ENCODE measurements at places on chromosomes 1 and 21.
A peak's percentile ranks its signal among the peaks of the same experiment; 100 is the strongest.

DNA sequence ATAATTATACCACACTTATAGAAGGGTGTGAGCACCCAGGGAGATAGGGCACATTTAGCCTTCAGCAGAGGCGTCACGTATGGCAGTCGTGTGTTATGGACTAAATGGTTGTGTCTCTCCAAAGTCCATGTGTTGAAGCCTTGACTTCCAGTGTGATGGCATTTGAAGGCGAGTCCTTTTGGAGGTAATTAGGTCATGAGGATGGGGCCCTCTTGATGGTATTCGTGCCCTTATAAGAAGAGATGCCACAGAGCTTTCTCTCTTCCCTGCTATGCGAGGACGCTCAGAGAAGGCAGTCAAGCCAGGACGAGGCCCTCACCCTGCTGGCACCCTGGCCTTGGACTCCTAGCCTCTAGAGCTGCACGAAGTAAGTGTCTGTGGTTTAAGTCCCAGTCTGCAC, 375.0 kb upstream of the C1orf174 start:
- no peak for DNase-seq

- DNase-seq = no peak
Observed at GRCh38 chr1:3313576-3313950, 140.9 kb upstream of the ARHGEF16 start.

- DNase-seq = no peak
Observed at GRCh38 chr1:117512728-117513321, 93.0 kb upstream of the TENT5C start.

DNA sequence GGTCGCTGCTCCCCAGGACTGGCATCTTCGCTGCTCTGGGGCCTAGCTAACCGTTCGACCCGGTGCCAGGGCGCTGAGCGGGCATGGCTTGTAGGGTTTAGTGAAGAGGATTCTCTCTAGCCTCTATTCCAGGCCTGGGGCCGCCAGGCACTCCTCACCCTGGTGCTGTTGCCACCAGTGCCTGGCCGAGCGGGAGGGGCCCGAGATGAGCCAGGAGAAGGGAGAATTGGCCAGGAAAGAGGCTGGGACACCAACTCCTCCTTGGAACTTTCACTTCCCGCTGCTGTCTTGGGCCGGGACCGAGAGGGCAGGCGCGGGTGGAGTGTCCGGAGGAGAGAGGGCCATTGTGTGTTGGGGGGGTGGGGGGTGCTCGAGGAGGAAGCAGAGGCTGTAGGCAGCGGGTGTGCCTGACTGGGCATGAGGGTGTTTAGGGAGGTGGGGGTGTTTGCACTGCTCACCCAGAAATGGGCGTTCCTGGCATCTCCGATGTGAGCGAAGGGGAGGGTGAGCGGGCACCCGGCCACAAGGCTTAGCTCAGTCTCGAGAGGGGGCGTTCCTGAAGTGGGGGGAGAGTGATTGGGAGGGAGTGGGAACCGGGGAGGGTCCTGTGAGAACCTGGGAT, 772 bp downstream of the ADAM15 start:
- DNase-seq = peak; percentile 17

DNA sequence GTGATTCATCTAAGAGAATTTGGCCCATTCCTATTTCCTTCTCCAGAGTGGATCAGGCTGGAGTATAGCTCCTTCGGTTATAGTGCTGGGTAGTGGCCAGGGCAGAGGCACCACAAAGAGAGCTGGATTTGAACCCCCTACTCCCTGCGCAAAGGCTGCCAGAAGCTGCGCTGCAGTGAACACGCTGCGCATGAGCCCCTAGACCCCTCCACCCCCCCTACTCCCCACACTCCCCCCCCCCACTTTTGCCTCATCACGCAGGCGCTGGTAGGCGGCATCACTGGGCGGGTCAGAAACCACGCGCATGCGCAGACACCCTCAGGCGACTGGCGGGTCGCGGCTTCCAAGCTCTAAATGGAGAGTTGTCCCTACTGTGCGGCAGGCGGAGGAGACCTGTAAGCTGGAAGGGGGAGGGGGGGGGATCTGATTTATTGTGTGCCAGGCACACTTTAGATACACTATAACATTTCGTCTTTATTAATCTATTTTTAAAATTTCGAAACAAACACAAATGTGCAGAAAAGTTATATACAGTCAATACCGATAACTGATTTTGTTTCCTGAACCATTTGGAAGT, 38.7 kb upstream of the HMGN1 start:
- DNase-seq = peak; percentile 55

- DNase-seq = no peak
Observed at GRCh38 chr1:32393832-32394140, 455 bp downstream of the BSDC1 start.

DNA sequence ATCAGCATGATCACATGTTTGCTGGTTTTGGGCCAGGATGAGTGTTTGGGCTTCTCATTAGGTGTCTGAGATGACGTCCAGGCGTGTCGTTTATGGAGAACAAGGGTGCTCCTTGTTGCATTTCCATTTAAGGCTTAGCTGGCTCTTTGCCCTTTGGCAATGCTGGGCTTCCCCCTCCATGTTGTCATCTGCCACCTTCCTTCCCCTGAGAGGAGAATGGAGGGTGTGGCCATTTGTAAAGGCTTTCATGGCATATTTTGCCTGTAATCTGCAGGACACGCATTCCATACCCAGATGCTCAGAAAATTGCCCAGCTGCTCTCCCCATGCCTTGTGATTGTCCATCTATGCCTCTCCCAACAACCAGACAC, 27.7 kb downstream of the PKP1 start:
- no peak for DNase-seq

GRCh38 chr1:29688471-29689365, 452.4 kb downstream of the PTPRU start:
- no peak for DNase-seq

DNA sequence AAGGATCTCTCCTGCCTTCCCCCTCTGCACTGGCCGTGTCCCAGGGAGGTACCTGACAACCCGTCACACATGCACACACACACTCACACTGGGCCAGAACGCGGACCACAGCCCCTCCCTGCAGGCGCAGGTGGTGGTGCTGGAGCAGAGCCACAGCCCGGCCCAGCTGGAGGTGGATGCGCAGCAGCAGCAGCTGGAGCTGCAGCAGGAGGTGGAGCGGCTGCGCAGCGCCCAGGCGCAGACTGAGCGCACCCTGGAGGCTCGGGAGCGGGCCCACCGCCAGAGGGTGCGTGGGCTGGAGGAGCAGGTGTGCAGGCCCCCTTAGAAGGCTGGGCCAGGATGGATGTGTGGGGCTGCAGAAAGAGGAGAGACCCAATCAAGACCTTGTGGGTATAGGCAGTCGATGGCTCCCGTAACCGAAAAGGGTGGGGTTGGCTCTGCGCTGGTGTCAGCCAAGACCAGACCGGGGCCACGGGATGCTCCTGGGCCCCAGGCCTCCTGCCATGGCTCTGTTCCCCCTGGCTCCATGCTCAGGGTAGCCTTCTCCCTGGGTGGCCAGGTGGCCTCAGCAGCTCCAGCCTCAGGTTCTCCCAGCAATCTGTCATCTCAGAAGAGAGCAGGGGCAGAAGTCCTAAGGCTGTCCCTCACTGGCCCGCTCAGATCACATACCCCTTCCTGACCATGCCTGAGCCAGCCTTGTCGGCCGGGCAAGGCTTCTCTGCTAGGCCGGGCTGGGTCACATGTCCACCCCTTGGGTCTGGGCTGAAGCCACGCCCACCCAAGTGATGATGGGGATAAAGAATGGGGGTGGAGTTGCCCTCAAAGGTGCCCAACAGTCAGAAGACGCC, 8.9 kb downstream of the MFAP2 start:
- no peak for DNase-seq

- DNase-seq = no peak
Observed at GRCh38 chr1:84145068-84145467, 997 bp downstream of the PRKACB start.

DNA sequence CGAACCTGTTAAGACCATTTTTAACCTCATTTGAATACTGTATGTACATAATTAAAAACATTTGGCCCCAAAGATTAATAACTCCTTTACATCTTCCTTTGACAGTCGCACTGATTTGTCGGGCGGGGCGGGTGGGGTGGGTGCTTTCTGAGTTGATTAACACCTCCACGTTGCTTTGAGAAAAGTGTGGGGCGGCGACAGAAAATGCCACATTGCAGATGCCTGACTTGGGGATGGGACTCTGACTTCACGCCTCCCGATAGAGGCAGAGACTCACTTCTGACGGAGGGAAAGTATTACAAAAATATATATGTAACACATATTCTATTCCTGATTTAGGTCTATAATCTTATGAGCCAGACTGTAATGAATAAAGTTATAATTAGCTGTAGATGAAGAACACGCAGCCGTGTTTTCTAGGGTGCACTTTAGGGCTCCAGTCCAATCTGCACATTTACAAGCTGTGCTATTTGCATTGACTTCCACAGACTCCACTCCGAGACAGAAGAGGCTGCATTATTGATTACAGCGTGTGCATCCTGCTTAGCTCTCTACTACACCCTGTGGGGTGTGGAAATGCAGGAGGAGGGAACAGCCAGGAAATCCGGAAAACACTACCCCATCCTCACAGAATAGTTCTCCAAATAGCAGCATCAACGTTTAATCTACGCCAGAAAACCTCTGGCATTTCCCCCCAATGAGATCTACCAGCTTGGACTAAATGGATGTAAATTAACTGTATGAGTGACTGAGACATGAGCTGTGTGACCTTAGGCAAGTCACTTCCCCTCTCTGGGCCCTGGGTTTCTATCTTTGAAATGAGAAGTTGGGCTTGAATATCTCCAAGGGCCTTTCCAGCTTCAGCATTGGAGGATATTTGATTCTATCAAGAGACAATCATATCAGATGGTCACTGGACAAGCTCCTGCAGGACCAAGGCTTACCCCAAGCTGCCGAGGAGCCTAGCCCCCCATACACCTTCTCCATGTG, 308.0 kb downstream of the RRAGC start:
- no peak for DNase-seq

DNA sequence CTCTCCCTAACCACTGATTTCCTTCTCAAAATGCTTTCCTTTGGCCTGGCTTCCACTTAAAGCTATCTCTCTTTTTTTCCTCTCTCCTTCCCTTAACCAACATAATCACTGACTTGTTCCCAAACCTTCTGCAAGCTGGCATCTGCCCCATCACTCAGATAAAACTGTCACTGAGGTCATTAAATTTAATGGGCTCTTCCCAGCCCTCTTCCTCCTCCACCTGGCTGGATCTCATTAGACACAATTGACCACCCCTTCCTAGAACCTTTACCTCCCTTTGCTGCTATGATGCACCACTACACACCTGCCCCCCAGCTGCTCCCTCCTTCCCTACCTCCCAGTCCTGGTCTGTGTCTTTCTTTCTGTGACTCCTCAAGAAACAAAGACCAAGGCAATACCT, 44.0 kb upstream of the GJB5 start:
- DNase-seq = no peak

GRCh38 chr1:2375246-2375922, 16.0 kb downstream of the MORN1 start:
- DNase-seq = no peak

DNA sequence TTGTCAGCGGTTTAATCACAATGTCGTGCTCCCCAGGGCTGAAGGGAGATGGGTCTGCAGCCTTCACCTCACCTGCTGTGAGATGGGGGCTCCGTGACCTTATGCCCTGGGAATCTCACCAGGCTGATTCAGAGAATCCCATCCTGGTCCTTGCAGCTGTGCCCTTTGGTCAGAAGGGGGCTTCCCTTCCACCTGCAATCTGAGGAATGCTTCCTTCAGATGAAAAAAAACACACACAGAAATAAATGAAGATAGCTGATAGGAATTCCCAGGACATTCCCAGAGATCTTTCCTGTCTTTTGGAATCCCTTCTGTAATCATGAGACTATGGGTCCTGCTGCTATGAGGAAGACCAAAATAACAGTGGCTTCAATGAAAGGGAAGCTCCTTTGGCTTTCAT, 127.0 kb upstream of the VAMP3 start:
- no peak for DNase-seq

DNA sequence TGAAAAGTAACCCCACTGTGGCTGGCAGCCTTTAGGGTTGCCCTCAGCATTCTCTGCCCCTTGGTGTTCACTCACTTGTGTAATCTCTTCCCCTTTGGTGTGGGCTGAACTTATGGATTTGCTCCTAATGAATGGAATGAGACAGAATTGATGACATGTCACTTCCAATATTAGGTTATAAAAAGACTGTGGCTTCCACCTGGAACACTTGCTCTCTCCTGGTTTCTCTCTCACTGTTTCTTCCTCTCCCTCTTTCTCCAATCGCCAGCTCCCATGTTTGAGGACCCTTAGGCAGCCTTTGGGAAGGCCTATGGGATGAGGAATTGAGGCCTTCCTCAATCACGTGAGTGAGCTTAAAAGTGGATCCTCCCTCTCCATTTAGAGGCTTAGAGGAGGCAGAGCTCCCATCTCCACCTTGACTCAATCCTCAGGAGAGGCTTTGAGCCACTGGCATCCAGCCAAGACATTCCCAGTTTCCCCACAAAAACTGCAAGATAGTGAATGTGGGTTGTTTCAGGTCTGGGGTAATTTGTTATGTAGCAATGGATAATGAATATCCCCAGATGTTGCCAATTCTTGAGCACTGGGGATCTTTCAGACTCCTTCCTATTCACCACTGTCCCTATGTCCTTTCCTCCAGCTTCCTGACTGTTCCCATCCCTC, 95.5 kb upstream of the CD34 start:
- DNase-seq = no peak

GRCh38 chr1:55194851-55195250, 20.3 kb downstream of the USP24 start:
- DNase-seq = no peak

- DNase-seq = no peak
Observed at GRCh38 chr1:167122121-167122480, 28.2 kb downstream of the STYXL2 start.

DNA sequence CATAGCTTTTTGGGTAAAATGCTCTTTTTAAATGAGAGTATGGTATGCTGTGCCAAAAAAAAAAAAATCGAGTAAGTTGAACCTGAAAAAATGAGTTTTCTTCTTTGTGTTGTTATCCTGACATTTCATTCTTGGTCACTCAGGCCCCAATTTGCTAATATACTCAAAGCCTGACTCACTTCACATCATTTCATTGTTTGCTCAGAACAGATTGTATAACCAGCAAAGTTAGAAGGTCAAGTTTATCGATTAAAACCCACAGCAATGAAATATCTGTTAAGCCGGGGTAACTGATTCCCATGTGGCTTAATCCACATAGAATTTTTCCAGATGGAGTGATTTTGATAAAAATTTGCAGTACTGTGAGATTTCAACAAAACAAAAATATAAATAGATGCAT, 363.7 kb downstream of the NEGR1 start:
- no peak for DNase-seq

GRCh38 chr21:43619856-43620255, 39.4 kb downstream of the HSF2BP start:
- DNase-seq = no peak

DNA sequence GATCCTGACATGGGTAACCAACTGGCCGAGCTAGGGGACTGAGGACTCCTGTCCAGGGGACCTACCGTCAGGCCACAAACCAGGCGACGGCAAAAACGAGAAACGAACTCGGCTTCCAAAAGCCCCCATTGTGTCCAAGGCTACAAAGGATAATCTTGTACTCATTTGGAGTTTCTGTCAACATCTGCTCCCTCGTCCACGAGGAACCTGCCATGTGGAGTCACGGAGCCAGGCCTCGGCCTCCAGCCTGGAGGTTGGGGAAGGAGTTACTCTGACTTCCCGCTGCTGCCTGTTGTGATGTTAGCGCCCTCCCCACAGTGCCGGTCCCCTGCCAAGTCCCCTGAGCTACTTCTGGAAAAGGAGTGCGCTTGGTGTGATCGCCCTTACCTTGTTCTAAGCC, 7.3 kb downstream of the KRTAP10-1 start:
- no peak for DNase-seq
